ENCODE measurements at places on chromosomes 5 and 9.

DNA sequence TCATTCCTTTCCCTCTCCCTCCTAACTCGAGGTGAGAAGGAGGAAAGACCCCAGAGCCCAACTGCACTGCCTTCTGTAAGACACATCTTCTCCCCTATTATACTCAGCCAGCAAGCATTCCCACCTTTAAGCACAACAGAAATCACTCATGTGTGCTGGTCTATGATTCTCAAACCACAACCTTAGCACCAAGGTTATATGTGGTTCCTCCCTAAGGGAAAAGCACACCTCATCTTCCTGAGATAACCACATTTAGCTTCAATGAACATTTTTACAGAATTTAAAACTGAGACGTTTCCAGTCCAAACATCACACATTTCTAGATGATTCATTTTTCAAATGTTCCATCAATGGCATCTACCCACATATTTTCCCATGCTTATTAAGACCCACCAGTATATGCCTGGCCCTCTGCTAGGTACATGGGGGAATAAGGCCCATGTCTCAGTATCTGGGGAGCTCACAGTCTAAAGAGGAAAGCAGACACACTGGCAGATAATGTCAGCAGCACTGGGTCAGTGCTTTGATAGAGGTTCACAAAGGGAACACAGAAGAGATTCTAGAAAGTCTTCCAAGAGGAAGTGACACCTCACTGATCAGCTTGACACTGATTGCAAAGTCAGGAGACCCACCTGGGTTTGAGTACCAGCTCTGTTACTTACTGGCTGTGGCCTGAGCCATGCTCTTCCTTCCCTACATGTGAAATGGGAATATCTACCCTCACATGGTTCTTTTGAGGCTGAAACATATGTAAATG, 245.4 kb downstream of the DENND1A start:
- no peak for DNase-seq

DNA sequence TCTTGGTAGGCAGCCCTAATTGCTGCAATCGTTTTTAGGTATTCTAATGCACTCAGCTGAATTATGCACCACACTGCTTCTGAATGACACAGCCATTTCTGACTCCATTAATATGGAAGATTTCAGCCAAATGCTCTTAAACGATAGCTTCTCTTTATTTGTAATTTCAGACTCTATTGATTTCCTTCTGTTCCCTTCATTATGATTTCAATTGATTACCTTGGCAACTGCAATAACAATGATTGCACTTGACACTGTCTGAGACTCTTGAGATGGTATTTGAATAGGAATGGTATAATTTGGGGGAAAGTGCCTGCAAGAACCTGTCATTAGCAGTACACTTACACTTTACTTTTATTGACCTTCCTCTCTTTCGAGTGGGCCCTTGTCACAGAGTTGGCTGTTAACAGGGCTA, 296.1 kb upstream of the DMAC1 start:
- no peak for DNase-seq

DNA sequence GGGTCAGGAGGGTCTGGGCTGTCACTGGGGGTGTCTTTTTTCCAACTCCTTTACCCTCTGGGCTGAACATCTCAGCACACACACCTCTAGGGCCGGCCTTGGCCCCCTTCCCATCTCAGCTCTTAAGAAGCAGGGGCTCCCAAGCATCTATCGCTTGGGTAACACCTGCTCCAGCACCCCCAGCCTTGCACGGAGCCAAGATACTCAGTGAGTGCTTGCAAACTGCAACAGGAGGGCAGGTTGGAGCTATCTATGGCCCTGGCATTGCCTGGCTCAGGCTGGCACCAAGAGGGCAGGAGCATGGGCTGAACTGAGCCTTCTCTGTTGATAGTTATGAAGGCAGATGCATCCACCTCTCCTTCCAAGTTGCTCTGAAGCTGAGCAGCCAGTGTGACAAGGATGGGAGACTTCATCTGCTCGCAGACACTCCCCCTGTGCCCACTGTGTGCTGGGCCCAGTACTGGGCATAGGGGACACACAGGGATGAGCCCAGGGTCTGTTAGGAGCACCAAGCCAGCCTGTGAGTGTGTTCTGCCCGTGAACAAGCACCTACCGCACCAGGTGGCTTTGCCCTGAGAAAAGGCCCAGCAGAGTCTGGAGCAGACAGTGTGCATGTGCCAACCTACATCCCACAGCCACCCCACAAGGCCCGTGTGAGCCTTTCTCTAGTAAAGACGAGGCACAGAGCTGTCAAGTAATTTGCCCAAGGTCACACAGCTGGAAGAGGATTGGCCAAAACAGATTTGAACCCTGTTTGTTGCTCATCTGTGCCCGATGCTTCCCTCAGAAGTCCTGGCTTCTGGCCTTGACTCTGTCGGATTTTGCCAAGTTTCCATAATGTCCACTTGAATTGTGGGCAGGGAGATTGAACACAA, 58.2 kb downstream of the PHF2 start:
- DNase-seq, result peak; percentile 24

DNA sequence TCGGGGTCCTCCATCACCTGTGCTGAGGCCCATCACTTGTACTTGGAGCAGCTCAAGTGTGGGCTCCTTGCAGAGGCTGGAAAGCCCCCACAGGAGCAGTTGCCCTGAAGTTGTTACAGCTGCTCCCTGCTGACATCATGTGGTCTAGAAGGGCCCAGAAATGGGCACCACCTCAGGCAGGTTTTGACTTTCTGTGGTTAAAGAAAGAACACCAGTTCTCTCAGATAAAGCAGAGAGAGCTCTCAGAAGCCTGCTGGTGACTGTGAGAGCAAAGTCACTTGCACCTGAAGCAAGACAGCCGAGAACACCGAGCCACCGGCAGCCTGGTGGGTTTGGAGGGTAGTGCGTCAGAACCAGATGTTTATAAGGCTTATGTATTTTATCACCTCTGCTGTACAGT, 70.4 kb downstream of the MVB12B start:
- DNase-seq, result no peak

GRCh38 chr5:172901788-172902496, 57.3 kb upstream of the RPL26L1 start:
- no peak for DNase-seq

DNA sequence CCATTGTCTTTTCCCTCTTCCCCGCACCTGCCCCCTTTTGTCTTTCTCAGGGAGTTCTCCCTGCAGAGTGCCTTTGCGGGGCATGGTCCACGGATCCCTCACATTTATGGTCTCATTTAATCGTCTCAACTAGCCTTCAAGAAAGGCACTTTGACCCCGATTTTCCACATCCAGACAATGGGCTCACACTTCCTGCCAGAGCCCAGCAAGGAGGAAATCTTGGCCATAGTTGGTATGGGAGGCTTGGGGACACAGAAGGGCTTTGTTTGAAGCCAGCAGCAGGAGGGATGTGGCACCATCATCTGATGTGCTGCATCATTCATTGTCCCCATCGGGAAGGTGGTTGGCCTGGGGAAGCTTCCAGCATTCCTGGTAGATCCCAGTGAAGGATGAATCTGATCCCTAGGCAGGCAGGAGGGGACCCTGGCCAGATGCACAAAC, 24.9 kb downstream of the GSN start:
- DNase-seq, result no peak

- no peak for DNase-seq
Measured at GRCh38 chr5:137635521-137635921, 100.4 kb downstream of the KLHL3 start.

DNA sequence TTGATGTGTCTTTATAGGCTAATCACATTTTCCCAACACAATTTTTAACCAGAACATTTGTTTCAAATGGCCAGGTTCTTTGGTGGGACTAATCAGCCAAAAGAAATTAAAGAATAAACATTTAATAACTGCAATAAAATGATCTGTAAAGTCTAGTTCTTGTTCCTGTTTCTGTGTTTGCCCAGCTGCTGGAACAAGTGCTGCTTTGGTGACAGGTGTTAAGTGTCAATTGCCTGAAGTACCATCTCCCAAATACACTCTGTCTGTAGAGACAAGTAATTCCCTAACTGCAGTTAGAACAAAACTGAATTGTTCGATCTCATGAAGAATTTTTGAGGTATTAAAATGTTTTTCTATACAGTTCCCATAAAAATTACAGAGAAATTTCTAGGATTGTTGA, 402.3 kb upstream of the CHD1 start:
- DNase-seq, result no peak

DNA sequence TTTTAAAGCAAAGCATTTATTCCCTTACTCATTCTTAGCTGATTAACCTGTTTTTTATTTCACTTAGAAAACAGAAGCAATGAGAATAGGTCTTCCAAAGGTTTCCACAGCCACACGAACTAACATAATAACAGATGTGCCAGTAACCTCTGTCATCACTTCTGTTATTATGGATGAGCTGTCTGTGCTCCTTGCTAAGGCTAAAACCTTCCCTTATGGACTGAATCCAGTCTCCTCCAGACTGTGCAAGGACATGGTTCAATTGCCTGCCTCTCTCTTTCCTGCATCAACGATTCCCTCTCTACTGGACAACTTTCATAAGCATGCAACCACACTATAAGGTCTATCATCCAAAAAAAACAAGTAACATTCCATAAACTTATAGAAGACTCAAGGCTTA, 1446.2 kb downstream of the MAT2B start:
- DNase-seq, result no peak

DNA sequence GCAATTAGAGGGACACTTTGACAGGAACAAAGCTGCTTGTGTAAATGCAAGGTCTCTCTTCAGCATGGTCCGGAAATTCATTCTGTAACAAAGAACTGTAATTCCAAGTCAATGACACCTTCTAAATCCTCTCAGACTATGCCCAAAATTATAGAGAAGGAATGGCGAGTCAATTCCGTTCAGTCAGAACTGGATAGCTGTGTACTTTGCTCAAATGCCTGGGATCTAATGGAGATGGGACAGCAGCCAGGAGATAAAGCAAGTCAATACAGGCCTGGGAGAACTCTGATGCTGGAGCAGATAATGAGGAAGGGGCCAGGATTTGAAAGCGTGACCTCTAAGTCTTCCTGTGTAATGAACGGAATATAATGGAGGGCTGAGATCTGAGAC, 96.4 kb upstream of the SPRY4 start:
- DNase-seq, result no peak

DNA sequence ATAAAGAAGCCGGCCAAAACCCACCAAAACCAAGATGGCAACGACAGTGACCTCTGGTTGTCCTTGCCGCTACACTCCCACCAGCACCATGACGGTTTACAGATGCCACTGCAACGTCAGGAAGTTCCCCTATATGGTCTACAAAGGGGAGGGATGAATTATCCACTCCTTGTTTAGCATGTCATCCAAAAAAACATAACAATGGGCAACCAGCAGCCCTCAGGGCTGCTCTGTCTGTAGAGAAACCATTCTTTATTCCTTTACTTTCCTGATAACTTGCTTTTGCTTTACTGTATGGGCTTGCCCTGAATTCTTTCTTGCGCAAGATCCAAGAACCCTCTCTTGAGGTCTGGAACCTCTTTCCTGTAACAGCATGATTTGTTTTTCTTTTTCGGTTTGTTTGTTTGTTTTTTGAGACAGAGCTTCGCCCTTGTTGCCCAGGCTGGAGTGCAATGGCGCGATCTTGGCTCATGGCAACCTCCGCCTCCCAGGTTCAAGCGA, 2.0 kb upstream of the UAP1L1 start:
- DNase-seq, result no peak

- no peak for DNase-seq
Measured at GRCh38 chr5:154535535-154535934, 57.5 kb upstream of the HAND1 start.

GRCh38 chr5:174837919-174838902, 113.8 kb downstream of the MSX2 start:
- no peak for DNase-seq

- no peak for DNase-seq
Measured at GRCh38 chr5:149024477-149024876, 38.4 kb downstream of the SH3TC2 start.

DNA sequence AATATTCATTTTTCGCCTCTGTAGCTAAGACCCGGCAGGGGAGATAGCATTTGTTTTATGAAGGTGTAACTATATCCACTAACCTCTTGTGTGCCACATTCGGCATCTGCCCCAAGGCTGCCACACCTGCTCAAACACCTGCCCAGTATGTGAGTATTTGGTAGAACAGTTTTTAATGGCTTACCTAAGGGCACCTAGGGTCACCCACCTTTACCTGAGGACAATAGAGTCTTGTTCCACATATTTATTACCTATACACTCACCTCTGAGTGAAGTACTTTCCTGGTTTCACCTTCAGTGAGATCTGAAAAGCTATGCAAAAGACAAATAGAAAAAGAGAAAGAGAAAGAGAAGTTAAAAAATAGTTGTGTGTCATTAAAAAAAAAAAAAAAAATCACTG, 68.0 kb upstream of the PIP5K1B start:
- DNase-seq, result no peak

GRCh38 chr9:96449845-96450612, at the start of gene HABP4:
Gene HABP4, plus strand, starts transcription at chr9:96450169. Its CDS starts 111 bp downstream, at chr9:96450280.
- DNase-seq, result peak; percentile 98

DNA sequence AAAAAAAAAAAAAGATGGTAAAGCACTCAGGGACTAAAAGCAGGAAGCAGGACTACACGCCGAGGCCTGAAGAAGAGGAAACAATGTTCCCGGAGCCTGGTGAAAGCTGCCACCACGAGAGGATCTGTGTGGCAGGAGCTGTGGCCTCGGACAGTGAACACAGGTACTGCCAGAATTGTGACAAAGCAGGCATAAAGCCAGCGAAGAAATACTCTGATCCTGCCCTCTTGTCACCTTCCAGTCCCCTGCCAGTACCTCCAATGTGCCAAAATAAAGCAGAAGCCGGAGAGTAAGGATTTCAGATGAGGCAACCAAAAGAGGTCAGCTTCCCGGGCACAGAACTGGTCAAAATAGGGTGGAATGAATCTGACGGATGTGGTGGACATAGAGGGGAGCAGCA, 211.5 kb upstream of the TARS1 start:
- DNase-seq, result no peak

DNA sequence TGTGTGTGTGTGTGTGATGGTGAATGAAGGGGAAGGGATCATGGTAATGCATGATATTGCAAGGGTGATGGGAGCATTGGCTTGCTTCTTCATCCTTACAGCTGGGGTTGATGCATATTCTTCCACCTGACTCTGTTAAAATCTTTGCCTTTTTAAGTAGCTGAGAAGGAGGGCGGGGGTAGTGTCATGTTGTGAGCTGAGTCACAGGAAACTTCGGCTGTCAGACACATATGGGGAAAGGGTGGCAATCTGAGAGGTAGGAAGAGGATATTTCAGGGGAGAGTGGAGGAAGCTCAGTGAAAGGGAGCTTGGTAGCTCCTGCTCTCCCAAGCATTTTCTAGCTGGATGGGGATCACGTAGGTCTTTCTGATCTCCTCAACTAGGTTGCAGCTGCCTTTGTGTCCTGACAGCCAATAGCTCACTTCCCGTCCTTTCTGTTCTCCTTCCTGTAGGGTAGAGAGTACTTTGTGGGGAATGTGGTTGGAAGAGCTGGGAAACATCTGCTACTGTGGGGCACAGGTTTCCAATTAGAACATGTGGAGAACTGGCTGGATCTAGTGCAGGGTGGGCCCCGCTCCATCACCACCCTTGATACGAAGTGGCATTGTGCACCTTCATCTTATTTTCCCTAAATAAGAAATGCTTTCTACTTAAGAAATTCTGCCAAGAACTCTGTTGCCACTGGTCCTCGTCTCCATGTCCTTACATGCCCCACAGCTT, 18.1 kb upstream of the CLK4 start:
- no peak for DNase-seq

GRCh38 chr5:171309276-171310211, 496 bp downstream of the TLX3 start:
- DNase-seq, result no peak

GRCh38 chr5:148145916-148146315, 22.4 kb upstream of the SPINK14 start:
- no peak for DNase-seq

- no peak for DNase-seq
Measured at GRCh38 chr9:110842986-110843385, 174.4 kb downstream of the MUSK start.

All from heart left ventricle (tissue), 16 donors.